ENCODE measurements at places on chromosomes 12 and 14.

DNA sequence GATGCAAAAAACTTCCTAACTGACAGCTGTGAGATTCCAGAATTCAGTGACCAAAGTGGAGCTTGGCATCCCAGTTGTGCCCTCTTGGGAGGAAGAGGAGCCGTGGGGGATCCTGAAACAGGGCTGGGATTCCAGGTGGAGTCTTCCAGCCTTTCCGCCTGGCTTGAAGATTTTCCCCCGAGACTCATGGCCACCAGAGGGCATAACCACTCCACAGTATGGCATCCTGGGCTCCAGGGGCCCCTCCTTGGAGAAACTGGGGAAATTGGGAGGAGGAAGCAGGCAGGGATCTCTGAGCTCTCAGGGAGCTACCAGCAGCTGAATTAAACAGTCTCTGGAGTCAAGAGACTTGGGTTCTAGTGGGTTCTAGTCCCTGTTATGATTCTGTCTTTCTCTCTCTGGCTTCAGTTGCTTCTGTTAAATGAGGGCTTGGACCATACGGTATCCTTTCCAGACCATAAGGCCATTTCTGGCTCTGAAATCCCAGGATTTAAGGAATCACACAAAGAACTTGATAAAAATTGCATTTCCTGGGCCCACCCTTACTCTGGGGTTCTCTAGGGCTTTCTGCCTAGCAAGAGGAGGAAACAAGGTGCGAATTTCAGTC, 2.6 kb upstream of the TAMALIN start:
- DNase-seq: no peak

DNA sequence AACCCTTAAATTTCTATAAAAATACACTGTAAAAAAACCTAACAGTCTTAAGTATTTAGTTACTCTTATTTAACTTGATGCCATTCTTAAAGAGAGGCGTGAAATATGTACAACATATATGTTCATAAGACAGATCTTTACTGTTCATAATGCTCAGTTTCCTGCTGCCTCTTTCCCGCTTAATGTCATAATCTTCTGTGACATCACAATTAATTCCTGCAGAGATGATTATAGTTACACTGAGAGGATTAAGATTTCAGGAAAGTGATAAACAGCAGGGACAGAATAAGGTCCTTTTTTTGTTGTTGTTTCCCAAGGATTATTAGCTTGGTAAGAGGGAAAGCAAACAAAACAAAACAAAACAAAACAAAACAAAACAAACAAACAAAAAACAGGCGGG, 801.4 kb downstream of the FLRT2 start:
- DNase-seq: no peak

GRCh38 chr14:92646952-92647796, 101.3 kb downstream of the LGMN start:
- no peak for DNase-seq

GRCh38 chr12:108150436-108150835, 21.3 kb downstream of the WSCD2 start:
- no peak for DNase-seq

DNA sequence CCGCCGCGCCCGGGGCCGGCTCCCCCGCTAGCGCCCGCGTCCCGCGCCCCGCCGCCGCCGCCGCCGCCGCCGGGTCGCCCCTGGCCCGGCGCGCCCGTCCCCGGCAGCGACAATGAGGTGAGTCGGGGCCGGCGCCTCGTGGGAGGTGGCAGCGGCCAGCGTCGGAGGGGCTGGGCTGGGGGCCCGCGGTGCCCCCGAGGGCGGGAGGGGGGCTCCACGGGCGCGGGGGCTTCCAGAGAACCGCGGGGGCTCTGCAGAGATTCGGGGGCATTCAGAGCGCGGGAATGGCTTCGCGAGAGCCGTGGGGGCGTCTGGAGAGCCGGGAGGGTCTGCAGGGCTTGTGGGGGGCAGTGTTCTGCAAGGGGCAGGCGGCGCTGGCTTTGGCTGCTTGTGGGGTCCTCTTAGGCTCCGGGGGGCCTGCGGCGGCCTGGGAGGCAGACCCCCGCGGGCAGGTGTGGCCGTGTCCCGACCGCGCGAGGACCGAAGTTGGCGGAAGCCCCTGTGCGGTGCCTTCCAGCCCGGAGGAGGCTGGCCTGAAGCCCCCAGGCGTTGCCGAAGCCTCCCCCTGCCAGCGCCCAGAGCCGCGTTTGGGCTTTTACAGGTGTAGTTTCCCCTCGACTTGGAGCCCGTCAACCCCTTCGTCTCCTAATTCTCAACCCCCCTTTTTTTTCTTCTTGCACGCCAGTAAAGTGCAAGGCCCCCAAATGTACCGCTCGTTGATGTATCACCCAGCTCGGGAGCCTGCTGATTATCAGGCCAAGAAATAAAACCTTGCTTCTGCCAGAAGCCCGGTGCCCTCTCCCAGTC, 93.1 kb upstream of the EVL start:
- DNase-seq: no peak

GRCh38 chr12:65152012-65152411, 17.4 kb upstream of the LEMD3 start:
- no peak for DNase-seq

- DNase-seq: no peak
These were observed 14.9 kb downstream of the HOXC4 start for GRCh38 chr12:54068418-54069070.

DNA sequence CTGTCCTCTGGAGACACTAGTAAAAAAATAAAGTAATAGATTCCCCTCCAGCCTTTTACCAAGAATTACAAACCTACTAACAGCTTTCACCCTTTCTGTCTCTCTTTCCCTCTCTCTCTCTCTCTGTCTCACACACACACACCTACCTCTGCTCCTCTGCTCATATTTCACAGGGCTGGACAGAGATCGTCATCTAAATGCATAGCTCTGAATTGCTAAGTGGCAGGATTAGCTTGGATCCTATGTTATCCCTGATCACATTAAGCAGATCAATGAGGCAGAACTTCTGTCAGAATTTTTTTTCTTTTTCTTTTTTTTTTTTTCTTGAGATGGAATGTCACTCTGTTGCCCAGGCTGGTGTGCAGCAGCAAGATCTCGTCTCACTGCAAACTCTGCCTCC, 22.9 kb downstream of the VCPKMT start:
- no peak for DNase-seq

- no peak for DNase-seq
These were observed 465.3 kb downstream of the RAD51B start for GRCh38 chr14:68284834-68285233.

DNA sequence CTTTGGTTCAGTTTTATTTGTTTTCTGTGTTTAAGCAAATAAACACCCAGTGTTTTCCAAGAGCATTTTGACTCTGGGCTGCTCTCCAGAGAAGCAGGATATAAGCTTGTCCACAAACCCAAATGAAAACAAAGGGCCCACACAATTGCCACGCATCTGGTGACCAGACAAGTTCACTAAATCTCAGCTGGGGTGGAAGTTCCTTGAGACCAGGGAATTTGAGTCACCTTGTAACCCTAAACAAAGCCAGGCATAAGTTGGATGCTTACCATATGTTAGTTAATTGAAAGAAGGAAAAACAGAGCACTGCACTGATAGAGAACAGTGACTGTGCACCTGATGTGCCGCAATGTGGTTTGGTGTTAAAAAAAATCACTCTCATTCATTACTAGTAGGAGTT, 1.6 kb upstream of the TXNRD1 start:
- no peak for DNase-seq

- DNase-seq: no peak
These were observed 104.0 kb downstream of the STAB2 start for GRCh38 chr12:103691063-103691462.

DNA sequence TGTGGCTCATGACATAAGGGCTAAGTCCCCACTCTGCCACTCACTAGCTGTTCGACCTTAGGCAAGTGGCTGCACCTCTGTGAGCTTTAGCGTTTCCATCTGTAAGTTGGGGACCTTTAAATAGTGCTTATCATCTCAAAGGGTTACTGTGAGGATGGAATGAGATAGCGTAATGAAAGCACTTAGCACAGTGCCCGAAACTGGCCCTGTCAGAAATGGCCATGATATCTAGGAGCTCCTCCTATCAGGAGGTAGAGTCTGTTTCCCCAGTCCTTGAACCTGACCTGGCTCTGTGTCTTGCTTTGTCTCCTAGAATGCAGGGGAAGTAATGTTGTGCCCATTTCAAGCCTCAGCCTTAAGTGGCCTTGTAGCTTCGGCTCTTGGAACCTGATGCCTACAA, 211.0 kb downstream of the RBM19 start:
- DNase-seq: no peak

DNA sequence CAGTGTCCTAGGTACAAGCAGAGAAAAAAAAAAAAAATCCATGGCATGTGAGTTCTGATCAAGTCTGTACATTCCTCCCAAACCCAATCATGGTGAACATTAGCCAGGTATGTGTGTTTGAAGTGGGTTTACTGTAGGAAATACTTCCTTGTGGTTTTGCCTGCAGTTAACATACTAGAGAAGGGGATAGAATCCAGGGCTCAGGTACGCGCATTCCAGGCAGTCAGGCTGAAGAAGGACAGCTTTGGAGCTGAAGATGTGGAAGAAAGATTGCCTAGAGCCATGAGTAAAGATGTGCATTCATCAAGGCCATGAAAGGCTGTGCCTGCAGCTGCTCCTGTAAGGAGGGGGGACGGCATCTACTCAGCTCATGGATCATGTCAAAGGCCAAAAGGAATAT, 88.2 kb upstream of the NTF3 start:
- no peak for DNase-seq

DNA sequence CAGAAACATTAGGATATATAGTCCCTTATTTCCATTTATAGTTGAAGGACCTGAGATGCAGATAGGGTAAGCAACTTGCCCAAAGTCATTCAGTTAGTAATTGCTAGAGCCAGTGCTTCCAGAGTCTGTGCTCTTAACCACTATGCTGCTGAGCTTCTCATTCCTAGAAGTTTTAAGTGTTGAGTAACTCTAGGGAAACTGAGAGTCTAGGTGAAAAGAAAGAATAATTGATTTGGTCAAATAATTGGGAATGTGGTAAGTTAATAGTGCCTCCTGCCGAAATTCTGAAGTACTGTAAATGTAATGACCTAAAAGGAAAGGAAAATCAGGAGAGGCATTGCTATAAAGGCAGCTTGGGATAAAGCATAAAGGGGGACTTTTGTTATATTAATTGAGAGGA, 14.1 kb downstream of the PYROXD1 start:
- DNase-seq: no peak

DNA sequence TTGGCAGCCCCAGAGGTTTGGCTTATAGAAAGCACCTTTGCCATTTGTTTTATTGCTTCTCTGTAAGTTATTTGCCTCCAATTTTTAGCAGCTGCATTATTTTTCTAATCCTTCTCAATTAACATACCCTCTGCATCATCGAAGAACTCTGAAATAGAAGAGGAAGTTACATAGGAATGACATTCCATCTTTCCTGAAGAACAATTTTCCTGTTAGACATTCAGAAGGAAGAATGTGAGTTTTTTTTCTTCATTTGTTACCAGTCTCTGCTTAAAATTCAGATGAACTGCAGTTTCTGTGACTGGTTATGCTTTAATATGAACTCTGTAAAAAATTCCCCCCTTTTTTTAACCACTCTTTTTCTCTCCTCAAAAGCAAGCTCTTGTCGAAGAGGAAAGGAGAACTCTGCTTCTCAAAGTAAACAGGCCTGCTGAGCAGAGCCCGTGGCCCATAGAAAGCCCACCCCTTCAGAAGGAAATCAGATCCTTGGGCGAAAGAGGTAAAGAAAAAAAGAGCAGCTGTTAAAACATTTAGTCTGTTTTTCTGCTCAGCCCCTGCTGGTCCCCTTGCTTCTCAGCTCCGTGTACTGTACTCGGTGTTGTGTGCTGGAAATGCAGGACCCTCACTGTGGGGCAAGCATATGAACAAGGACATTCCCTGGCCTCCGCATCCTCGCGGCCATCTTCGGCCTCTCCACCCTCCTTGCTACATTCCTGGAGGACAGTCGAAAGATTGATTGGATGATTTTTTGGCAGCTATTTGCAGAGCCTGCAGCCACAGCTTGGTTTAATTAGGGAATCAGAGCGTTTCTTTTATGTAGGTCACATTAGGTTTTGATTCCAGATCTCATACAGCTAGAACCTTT, 164.4 kb upstream of the LRIG3 start:
- DNase-seq: no peak

- no peak for DNase-seq
These were observed 23.9 kb downstream of the DIO3 start for GRCh38 chr14:101585211-101585610.

DNA sequence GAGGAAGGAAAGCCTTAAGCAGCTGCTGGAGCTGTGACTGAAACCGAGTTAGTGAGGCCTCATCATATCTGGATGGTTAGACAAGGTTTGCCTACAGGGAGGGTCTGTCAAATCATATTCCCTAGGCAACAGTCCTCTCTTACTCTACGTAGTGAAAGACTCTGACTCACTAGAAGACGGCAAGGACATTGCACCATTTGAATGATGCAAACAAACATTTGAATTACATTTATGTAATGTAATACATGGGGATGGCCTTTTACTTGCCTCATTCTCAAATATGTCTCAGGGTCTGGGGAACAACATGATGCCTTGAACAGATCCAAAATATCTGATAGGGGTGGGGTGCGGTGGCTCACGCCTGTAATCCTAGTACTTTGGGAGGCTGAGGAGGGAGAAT, 29.8 kb upstream of the STRAP start:
- DNase-seq: no peak

- DNase-seq: no peak
These were observed 56.2 kb downstream of the CRADD start for GRCh38 chr12:93733358-93733757.

GRCh38 chr14:100345711-100346110, 22.6 kb downstream of the SLC25A47 start:
- DNase-seq: no peak

GRCh38 chr14:22565391-22565945, 23.6 kb downstream of the DAD1 start:
- DNase-seq: no peak

GRCh38 chr14:102474934-102475333, 34.6 kb downstream of the ANKRD9 start:
- DNase-seq: no peak

GRCh38 chr12:63841011-63841410, 3.5 kb upstream of the SRGAP1 start:
- no peak for DNase-seq

GRCh38 chr12:77013091-77013490, 52.3 kb downstream of the E2F7 start:
- no peak for DNase-seq

GRCh38 chr14:94989946-94990345, 167.4 kb downstream of the DICER1 start:
- DNase-seq: no peak

DNA sequence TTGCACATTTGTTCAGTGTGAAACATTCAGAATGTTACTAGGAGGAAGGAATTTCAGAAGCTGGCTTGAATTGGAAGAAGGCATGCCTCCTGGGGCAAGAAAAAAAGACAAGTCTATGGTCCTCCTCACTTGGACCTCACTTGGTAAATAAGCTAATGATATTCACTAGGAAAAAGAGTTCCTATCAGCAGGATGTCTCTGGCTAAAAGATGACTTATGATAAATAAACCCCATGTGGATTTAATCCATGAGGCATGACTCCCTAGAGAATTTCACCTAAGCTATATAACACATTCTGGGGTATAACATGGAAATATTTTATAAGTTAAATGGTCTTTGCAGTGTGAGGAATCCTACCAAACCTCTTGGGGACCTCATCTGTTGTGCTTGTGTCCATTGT, 199.9 kb downstream of the LRIG3 start:
- no peak for DNase-seq

- DNase-seq: no peak
These were observed 2.7 kb downstream of the KHNYN start for GRCh38 chr14:24432259-24433131.

All from liver (tissue), 10 donors.